ENCODE measurements at places on chromosomes 2 and 18. TPM values are rescaled to one million over a fixed set of nuclear protein-coding genes. Genes with fewer than 3 reads are reported as not detected.

Gene CFC1
- not detected for total RNA-seq

Gene KHK
- 2.6 TPM for total RNA-seq

DNA sequence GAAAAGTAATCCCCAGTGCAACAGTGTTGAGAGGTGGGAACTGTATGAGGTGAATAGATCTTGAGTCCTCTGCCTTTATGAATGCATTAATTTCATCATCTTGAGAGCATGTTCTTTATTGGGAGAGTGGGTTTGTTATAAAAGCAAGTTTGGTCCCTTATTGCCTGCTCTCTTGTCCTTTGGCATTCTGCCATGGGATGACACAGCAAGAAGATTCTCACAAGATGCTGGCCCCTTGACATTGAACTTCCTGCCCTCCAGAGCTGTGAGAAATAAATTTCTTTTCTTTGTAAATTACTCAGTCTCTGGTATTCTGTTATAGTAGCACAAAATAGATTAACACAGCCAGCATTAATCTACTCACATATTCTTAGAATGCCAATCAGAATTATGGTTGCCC, 108.6 kb downstream of the EHBP1 start:
- DNase-seq: no peak

Gene ABCG5
- total RNA-seq: not detected

Gene EVA1A
- total RNA-seq: not detected

DNA sequence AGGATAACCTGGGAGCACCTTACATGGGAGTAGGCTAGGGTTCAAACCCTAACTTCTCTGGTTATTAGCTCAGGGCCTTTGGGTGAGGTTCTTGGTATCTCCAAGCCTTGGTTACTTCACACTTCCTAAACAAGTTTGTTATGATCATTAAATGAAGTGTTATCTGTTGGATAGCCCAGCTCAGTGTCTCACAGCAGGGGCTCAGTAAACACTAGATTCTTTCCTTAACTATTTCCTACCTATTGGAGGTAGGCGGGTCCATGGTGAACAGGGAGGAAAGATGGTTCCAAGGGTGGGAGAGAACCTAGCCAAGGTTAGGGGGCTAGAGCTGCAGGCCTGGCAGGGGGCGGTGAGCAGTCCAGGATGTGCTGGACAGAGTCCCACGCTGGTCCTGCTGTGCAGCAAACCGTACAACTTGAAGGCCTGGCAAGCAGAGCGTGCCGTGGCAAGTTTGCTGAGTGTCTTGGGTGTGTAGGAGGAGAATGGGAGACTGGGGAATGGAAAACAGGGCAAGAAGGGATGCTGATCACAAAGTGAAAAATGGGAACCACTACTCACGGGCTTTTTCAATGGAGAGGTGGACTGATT, 259.1 kb downstream of the PRKCE start:
- no peak for DNase-seq

- no peak for DNase-seq
Observed at GRCh38 chr2:166487171-166487570, 6.9 kb downstream of the SCN7A start.

- DNase-seq: no peak
Observed at GRCh38 chr18:57004366-57005121, 142.3 kb upstream of the BOD1L2 start.

DNA sequence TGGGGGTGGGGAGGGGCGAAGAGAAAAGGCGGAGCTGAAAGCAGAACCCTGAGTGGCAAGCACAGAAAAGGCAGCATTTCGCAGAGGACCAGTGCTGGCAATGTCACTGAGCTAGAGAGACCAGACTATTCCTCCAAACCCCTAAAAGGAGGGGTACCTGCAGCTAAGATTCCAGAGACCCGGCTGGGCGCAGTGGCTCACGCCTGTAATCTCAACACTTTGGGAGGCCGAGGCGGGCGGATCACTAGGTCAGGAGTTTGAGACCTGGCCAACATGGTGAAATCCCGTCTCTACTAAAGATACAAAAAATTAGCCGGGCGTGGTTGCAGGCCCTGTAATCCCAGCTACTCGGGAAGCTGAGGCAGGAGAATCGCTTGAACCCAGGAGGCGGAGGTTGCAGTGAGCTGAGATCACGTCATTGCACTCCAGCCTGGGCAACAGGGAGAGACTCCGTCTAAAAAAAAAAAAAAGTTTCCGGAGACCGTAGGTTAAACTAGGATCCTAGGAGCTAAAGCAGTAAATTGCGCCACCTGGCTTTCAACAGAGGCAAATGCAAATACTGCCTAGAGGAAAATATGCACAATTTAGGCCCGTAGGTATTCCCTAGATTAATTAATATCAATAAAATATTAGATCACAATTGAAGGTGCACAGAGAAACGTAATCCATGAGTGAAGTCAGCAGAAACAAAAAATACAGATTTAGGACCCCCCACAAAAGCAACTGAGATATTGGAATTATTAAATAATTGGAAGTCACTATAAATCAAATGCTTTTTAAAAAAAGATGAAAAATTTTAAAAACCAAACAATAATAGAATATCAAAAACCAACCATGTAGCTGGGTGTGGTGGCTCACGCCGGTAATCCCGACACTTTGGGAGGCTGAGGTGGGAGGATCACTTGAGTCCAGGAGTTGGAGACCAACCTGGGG, 4.9 kb downstream of the UCN start:
- no peak for DNase-seq

Gene E2F6
- 11.8 TPM for total RNA-seq

DNA sequence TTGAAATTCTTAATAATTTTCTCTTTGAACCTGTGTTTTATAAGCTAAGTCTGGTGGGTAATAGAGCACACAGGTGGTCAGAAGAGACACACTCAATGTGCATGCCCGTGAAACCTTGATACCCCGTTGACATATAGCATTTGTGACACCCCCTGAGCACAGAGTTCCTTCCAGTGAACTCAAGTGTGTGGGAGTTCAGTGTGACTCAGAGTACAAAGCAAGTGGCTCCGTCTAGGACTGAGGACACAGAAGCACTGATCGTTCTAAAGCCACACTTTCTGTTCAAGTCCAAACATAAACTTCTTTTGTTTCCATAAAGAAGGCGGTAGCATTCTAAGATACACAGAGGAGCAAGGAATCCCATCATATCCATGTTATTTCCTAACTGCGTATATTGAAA, 523.6 kb downstream of the PID1 start:
- no peak for DNase-seq

DNA sequence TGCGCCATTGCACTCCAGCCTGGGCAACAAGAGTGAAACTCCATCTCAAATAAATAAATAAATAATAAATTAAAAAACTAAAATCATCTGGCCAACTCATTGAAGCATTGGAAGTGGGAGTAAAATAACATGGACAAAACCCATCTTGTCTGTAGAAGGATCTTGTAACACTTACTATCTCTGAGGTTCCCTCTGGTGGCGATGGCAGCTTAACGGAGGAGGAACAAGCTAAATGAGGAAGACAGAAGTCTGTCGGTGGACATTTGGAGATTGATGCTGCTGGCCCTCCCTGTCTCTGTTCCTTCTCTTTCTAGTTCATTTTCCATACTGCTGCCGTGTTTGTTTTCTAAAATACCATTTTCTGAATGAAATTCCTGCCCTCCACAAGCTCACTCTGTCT, 43.4 kb downstream of the ZCCHC2 start:
- DNase-seq: no peak

- no peak for DNase-seq
Observed at GRCh38 chr2:150617351-150617978, 130.0 kb upstream of the RND3 start.

- no peak for DNase-seq
Observed at GRCh38 chr18:58697146-58697545, 25.9 kb downstream of the MALT1 start.

- no peak for DNase-seq
Observed at GRCh38 chr2:143815082-143815481, 685.9 kb downstream of the ARHGAP15 start.

GRCh38 chr2:238873841-238874240, 26.0 kb downstream of the TWIST2 start:
- DNase-seq: no peak

DNA sequence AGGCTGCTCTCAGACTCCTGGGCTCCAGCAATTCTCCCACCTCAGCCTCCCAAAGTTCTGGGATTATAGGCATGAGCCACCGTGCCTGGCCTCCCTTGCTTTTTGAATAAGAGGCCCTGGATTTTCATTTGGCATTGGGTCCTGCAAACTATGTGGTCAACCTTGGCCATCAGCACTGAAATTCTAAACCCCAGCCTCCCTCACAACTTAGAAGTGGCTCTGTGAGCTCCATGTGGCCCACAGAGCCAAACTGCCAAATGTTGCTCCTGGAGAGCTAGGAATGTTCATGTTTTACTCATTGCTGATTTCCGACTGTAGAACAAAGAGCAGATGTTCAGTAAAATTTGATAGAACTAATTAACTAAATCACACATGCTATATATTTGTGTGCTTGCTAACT, 210.6 kb upstream of the AGAP1 start:
- no peak for DNase-seq

Gene VAPA
- total RNA-seq: 124 TPM

DNA sequence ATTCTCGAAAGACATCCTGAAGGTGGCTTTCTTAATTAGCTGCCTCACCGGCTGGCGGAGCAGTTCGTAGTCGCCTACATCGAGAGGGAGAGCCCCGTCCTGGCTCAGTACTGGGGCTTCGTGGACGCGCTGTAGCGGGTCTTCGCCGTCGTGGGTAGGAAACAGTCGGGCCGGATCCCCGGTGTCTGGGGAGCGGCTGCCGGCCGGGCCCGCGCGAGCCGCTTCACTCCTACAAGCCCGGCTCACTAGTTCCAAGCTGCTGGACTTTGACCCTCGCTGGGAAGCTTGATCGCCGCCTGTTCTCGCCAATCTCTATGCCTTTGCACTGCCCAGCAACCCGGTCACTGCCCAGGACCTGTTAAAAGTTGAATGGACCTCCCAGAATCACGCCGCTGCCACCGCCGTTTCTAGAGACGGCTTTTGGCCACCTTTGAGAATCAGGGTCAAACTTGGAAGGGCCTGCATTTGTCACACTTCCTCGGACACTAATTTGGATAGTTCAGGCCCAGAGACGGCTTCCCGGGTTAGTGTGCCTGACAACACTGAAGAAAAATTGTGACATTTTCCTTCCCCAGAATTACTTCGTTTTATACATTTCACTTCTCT, 41.4 kb upstream of the AKAIN1 start:
- DNase-seq: no peak

GRCh38 chr18:4060427-4061281, 394.5 kb downstream of the DLGAP1 start:
- no peak for DNase-seq

DNA sequence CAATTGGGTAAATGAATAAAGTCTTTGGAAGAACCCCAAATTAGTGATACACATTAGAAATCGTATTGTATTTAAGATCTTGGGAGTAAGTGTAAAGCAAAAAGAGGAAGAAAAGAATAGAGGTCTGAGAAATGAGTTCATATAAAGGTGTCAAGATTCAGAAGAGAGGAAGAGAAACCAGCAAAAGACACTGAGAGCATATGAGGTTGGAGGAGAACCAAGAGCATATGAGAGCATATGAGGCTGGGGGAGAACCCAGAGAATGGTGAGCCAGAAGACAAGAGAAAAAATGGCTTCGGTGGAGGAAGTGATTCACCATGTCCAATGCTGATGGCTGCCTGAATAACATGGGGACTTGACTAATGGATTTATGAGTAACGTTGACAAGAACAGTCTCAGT, 620.1 kb upstream of the GCFC2 start:
- no peak for DNase-seq

DNA sequence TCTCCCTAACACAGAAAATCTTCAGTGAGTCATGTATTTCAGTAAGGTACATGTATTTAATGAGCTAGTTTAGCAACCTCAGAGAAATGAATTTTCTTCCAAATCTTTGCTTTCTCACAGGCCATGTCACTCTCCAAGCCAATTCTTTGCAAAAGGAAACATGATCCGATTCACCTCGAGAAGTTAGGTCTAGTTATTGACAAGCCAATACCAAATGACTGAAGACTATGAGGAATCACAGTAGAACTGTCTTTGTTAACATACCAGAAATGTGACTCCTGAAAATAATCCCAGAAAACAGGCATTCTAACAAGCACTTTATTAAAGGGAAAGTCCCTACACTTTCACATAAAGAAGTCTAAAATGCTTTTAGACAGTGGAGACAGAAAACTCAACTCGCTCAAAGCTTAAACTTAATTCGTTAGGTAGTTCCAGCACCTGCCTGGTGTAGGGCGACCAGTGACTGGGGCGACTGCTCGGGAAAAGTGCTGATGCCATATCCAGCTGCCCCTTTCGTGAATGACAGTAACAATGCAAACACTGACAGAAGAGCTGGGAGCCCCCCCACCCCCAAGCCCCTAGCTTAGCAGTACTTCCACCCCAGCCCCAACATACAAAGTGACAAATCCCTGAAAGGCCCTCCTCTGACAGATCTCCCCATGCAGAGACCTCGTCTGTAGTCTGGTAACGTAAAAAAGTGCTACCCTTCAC, 1.8 kb downstream of the MEMO1 start:
- DNase-seq: no peak

DNA sequence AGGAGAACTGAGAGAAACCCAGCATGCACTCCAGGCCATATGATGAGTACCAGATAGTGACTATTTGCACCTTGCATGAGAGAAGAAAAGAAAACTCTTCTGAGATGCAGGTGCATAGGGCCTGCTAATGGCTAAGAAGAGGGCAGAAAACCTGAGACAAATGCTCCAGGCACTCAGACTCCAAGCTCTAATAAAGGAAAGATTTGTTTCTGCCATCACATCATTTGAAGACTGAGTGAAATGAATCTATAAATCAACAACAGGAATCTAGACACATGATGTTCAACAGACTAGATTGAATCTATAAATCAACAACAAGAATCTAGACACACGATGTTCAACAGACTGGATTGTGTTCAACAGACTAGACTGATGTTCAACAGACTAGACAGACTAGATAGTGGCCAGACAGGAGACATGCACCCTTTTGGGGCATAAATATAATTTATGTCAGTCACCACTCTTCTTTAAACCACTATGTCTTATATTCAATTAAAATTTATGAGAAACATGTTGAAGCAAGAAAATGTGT, 482.7 kb upstream of the UBE2E3 start:
- DNase-seq: no peak

Gene ZSWIM2
- total RNA-seq: not detected

GRCh38 chr2:137706786-137707613, 257.3 kb upstream of the HNMT start:
- no peak for DNase-seq

All from activated B cell treated with CpG ODN at 0.5 μM for 24 hours (primary cell).